Hypothalamus (tissue), 51 donors: ENCODE measurements at places on chromosomes 1 and 21.

DNA sequence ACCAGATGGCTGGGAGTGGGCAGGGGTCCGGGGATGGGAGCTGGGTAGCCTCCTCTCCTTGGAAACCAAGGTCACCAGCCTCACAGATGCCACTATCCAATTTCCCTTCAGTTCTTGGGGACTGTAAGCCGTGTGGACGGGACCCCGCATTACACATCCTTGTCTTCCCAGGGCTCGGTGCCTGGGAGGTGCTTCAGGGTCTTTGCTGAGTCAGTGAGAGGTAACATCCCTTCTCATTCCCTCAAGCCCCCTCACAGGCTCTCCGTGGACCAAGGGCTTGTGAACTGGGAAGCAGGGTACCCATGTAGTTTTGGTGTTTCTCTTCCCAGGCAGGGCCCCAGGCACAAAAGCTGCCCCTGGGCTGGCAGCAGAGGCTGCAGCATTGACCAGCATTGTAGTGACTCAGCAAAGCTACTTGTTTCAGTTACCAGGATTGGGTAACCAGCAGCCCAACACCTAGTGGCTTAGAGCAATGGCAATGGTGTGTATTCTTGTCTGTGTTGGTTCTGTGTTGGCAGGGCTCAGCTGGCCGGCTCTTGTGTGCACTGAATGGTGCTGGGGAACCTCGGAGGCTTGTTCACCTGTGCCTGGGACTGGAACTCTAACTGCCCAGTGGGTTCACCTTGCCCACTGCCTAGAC is 24.6 kb upstream of the PCBP3 start:
- DNase-seq = no peak

- DNase-seq = no peak
Observed at GRCh38 chr1:173506437-173506836, 29.3 kb downstream of the PRDX6 start.

DNA sequence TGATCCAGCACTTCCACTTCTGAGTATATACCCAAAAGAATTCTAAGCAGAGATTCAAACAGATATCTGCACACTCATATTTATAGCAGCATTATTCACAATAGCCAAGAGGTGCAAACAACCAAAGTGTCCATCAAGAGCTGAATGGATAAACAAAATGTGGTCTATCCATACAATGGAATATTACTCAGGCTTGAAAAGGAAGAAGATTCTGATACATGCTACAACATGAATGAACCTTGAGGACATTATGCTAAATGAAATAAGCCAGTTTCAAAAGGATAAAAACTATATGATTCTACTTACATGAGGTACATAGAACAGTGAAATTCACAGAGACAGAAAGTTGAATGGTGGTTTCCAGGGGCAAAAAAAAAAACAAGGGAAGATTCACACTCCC is 88.9 kb downstream of the CCDC185 start:
- no peak for DNase-seq

- DNase-seq = no peak
Observed at GRCh38 chr1:183360473-183360872, 57.7 kb downstream of the NMNAT2 start.

- DNase-seq = no peak
Observed at GRCh38 chr1:36055706-36056105, 28.2 kb upstream of the TEKT2 start.

GRCh38 chr1:169478094-169478672 is 7.6 kb downstream of the SLC19A2 start:
- no peak for DNase-seq

- DNase-seq = no peak
Observed at GRCh38 chr1:170836141-170836540, 99.2 kb upstream of the MROH9 start.

DNA sequence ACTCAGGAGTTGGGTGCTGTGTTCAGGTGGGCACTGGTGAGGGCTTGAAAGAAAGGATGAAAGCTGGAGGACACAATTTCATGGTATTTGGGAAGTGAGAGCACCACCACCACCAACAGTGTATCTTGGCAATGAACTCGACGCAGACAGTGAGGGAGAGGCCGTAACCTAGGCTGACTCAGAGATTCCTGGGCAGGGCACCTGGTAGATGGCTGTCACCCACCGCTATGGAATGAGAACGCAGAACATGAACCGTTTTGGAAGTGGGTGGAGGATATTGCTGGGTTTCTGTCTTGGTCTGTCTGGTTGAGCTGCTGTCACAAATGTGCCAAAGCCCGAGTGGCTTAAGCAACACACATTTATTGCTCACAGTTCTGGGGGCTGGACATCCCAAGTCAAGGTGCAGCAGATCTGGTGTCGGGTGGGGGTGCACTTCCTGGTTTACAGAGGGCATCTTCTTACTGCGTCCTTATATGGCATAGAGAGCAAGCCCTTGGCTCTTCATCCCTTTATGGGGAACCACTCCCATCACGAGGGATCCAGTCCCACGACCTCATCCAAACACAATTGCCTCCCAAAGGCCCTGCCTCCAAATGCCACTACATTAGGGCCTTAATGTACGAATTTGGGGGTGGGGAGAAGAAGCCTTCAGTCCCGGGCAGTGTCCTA is 246.3 kb downstream of the SIPA1L2 start:
- DNase-seq = no peak

DNA sequence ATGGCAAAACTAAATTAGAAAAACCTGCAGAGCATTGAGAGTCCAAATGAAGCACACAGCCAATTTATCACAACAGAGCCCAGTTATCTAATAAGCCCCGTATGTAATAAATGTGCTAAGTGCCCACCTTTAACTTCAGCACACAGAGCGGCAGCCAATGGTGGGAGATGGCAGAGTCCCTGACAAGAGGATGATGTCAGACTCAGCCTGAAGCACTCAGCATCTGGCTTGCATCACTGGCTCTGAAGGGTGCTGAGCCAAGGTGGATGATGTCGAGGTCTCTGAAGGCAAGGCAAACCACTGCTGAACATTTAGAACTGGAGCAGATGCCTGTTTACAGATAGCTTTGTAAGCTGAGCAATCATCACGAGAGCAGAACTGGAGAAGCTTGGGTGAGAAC is 118.3 kb downstream of the NUF2 start:
- no peak for DNase-seq

- DNase-seq = no peak
Observed at GRCh38 chr21:38342739-38343138, 85.9 kb downstream of the KCNJ15 start.

DNA sequence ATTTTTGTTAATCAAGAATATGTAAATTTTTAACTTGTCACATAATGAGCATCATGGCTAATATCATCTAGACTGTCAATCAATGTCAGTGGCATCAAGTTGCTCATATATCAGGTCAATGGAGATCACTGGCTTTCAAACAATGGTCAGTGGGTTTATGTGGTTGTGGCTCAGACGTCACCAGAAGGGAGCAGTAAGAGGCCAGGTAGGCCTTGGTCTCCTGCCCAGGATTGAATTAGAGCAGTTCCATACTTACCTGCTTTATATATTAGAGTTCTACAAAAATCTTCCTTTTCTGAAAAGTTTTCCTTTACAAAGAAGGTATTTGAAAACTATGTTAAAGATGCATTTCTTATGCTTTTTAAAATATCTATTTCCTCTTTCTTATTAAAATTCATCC is 206.3 kb upstream of the B3GALT2 start:
- no peak for DNase-seq

DNA sequence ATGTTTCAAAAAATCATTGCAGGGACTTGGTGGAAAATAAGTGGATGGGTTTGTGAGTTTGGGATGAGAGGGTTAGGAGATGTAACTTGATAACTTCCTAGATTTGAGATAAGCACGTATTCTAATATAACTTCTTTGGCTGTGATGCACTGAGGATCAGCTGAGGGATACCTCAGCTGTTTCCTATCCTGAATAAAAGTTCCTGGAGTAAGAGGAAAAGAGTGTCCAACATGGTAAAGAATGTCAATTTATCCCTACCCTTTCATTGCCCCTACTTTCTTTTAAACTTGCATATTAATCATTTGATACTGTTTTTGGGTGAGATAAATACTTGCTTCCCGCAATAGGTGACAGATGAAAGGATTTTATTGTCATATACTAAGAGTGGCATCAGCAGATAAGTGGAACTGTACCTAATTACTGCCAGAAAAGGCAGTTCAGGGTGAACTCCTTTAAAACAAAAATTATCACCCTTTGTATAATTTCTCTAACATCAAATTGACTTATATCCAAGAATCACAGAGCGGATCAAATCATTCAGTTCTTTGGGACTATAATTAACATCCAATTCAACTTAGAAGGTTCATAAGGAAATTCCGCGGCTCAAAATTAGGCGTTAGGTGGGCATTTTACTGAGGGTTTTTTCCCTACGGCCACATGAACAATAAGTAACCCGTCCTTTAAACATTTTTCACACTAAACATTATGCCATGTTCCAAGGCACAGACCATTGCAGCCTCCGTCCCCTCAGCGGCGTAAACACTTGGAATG is 1.4 kb upstream of the SUCO start:
- DNase-seq = no peak

- no peak for DNase-seq
Observed at GRCh38 chr21:36347278-36347961, 27.4 kb downstream of the MORC3 start.

DNA sequence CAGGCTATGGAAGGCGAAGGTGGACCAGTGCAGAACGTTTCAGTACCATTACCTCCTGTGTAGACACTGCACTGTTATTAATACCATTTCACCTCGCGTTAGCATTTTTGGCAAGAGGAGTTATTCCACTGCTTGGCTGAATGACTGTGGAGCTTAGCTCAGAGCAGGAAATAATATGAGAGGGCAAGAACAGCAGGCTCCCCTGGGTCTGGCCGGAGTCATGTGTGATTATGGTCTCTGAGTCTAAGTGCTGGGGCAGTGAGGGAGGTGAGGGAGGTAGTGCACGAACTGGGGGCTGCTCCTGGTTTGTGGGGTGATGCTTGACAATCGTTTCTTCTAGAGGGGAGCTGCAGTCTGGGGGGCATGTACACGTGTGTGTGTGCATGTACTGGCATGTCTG is 82.9 kb downstream of the MDM4 start:
- no peak for DNase-seq

GRCh38 chr1:28971980-28972771 is 57.8 kb downstream of the EPB41 start:
- no peak for DNase-seq

GRCh38 chr21:33813832-33814365 is 101.7 kb downstream of the ATP5PO start:
- DNase-seq = no peak

- DNase-seq = no peak
Observed at GRCh38 chr1:114342376-114342775, 168.6 kb downstream of the TRIM33 start.

DNA sequence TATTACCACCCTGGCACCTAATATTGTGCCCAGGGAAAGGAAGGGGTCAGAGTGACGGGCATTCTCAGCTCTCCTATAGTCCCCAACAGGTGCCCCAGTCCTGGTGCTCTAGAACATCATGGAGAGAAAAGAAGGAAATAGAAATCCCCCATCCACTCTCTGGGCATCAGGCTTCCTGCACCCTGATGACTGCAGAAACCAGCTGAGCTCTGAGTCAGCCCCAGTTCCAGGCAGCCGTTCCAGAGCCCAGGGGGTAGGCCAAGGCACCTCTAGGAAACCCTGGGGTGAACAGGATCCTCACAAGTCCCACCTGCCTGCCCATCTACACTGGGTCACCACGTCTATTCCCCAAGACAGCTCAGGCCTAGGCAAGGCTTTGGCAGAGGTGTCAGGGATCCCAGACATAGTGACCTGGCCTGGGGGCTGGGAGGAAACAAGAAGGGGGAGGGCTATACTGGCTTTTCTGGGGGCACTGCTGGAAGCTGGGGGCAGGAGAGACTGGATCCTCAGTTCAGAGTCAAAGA is 709 bp downstream of the NECTIN4 start:
- no peak for DNase-seq

GRCh38 chr1:94296018-94296417 is 58.6 kb upstream of the ARHGAP29 start:
- no peak for DNase-seq

DNA sequence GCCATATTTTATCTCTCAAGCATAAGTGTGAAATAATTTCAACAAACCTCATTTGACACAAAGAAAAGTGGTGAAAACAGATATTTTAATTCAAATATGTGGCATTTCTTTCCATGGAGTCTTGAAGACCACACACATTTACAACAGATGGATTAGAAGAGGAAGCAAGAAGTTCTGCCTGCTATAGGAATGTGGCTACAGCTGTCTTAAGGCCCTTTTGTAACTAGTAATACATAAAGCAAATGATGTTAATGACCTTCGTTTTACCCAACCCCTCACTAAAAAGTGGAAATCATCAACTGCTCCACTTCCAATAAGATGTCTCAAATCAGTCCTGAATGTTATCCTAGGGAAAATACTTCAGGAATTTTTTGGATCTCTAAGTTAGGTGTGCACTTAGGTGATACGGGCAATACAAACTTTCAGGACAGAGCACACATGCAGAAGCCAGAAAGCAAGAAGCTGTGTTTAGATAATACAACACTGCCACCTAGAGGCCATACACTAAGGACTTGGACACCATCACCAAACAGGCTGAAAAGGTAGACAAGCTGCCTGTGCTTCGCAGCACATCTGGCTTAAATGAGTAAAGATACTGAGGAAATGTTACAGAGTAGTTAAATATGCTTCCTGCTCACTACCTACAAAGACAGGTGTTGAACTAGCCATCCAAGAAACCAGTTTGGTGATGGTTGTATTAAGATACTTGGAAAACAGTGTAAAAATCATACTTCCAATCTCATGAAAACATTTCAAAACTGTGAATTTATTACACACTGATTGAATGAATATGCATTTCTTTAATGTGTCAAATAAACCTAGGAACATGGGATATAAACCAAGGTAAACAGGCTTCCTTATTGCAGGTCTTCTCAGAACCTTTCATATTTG is 24.4 kb downstream of the RRAGC start:
- DNase-seq = no peak

DNA sequence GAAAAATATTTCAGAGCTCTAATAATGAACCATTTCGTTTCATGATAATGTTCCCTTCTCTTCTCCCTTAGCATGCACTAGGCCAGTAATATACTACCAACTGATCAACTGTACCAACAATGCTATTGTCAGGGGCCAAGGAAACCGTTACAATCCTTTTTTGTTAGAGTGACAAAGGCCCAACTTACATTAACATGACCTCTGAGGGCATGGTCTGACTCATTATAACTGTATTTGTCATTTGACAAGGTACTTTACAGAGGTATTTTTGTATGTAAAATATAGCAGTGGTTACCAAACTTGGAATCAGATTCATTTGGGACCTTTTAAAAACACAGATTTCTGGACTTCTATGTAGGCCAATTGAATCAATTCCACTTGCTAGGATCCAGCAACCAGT is 102.6 kb upstream of the RRP15 start:
- DNase-seq = no peak

GRCh38 chr1:154968731-154969130 is 1.8 kb downstream of the SHC1 start:
- no peak for DNase-seq

- no peak for DNase-seq
Observed at GRCh38 chr1:36796733-36797132, 237.6 kb downstream of the GRIK3 start.

DNA sequence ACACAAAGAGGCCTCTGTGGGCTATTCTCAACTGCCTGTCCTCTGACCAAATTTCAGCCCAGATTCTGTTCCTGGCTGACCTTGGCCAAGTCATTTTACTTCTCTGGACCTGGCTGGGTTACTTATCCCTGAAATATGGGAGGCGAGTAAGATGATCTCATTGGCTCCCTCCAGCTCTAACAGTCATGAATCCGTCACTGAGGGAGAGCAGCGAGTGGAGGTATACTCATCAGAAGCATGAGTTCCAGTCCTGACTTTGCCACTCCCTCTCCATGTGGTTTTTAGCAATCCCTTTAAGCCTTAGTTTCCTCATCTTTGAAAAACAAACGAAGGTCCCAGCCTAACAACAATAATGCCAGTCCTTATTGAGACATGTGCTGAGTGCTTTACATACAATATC is 63.5 kb downstream of the CCDC185 start:
- DNase-seq = no peak
